ENCODE measurements at places on chromosomes 13 and 19.

- no peak for DNase-seq
These were observed 10.1 kb downstream of the COG3 start for GRCh38 chr13:45474584-45475454.

GRCh38 chr13:40161351-40161810, 505.1 kb downstream of the FOXO1 start:
- DNase-seq = no peak

GRCh38 chr19:29724102-29724641, 9.1 kb upstream of the C19orf12 start:
- DNase-seq = no peak

- no peak for DNase-seq
These were observed 57.8 kb upstream of the ITM2B start for GRCh38 chr13:48175185-48175584.

- DNase-seq = peak; percentile 50
These were observed 1124.2 kb downstream of the SLITRK1 start for GRCh38 chr13:82758044-82758443.

DNA sequence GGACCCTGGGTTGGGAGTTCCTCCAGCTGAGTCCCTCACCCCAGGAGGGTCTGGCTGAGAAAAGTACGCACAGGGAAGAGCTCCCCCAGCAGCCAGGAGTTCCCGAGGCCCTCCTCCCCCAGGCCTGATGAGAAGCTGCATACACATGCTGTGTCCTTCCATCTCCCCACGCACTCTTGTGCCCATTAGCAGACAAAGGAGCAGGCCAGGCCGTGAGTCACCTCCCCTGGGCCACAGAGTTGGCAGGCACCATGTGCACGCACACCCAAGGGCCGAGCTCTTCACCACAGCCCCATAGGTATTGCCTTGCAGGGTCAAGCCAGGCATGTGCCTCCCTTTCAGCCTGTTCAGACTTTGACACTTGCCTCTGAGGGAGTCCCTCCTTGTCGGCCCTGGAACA, 17.5 kb downstream of the MAU2 start:
- no peak for DNase-seq

DNA sequence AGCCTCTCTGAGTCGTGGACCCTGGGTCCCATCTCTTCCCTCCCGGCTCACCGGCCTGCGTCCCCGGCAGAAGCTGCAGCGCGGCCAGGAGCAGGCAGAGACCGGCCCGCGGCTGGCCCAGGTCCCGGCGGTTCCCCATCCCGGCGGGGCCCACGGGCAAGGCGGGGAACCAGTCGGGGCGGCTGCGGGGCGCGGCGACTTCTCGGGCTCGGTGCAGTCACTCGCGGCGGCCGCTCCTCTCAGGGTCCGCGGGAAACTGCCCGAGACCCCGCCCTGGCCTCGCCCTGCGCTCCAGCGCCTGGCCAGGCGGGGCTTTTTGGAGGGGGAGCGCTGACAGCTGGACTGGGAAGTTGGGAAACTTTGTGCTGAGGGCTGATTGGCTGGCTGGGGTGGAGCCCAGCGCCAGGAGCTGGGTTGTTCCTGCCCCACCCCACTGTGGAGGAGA, at the start of gene COL5A3:
Gene COL5A3, minus strand, starts transcription at position 258 of the 445 bp plus-strand sequence. Its CDS starts 119 bp downstream, at position 139.
- DNase-seq = peak; percentile 50

GRCh38 chr19:12035220-12036172, at the start of gene ZNF433:
Gene ZNF433, minus strand, starts transcription at chr19:12035679. Its CDS starts 140 bp downstream, at chr19:12035539.
- DNase-seq = peak; percentile 97

DNA sequence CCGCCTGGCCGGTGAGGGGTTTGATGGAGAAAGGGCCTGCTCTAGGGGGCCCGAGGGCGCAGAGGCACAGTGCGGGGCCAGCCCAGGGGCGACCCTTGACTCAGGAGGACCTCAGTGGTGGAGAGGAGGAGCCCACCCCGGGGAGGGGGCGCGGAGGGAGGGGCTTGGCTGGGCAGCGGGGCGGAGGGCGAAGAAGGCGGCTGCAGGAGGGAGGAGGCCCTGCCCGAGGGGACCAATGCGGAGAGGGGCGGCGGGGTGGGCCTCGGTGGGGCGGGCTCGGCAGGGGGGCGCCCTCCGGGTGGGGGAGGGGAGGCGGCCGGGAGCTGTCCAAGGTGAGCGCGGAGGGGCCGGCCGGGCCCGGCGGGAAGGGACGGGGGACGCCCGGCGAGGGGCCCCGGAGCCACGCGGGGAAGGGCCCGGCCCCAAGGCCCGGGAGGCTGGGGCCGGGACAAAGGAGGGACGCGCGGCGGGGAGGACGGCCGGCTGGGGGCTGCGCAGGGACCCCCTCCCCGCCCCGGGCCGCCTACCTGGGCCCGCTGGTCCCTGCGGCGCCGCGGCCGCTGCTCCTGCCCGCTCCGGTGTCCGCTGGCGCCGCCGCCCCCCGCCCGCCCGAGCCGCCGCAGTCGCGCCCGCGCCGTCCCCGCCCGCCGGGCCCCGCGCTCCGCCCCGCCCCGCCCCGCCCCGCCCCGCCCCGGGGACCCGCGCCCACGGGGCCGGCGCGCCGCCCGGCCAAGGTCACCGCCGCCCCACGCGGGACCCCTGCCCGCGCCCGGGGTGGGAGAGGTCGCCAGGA, at the start of gene DIRAS1:
Gene DIRAS1, minus strand, starts transcription at position 596 of the 793 bp plus-strand sequence. CDS start 3,566 bp downstream, outside the sequence.
- DNase-seq = peak; percentile 91

DNA sequence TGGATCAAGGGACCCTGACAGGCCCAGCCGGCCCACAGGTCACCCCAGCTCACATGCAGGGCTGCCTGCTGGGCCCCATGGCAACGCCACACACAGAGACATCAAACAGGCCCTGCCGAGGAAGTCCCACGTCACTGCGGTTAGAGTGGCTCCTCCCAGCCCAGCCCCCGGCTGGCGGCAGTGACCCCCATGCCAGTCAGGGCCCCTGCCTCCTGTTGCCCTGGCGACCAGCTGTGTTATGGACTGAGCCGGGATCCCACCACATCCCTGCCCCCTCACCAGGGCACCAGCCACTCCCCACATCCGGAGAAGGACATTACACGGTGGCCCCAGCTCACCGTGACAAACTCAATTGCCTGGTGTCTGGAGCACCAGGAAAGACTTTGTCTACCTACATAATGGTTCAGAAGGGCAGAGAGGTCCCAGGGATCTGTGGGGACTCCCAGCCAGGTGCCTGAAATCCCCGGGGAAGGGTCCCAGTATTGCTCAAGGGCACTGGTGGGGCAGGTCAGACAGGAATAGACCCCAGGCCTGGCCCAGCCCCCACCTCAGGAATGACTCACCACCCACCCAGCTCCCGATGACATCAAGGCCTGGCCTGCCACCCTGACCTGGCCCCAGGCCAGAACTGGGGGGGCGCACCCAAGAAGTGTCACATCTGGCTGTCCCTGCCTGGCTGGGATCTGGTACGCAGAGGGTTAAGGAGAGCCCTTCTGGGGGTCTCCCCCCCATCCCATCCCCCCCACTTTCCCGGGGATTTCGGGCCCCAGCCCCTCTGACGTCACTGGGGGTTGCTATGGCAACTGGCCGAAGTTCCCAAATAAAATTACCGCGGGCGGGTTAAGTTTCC, 30.2 kb upstream of the NANOS3 start:
- peak; percentile 82 for DNase-seq

DNA sequence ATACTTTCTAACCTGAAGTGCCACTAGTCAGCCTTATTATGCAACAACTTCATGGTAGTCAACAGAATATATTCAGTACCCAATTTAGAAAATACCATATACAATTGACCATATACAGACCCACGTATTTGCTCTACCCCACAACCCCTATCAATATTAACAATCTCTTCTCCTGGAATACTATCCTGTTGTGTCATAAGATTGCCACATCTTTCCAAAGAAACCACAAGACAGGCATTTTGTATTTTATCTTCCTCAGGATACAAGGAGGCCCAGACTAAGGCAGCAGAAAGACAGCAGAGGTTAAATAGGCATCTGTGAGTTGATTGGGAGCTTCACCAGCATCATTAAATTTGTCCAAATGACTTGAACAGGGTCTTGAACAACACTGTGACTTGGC, 4.5 kb downstream of the SPART start:
- DNase-seq = no peak

DNA sequence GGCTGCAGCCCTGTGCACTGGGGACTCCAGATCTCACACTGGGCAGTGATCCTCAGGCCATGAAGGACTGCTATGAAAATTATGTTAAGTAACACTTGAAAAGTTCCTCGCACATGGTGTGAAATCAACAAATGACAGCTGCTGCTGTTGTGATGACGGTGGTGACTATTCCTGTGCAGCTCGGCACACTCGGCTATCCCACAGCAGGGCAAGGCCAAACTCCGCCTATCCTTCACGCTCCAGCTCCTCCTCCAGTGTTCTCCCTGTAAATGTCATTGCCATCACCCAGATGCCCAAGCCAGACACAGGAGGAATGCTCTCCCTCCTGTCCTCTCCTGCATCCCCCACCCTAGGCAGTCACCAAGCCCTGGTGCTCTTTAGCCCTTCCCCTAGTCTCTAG, 31.3 kb downstream of the GRIK5 start:
- DNase-seq = no peak

DNA sequence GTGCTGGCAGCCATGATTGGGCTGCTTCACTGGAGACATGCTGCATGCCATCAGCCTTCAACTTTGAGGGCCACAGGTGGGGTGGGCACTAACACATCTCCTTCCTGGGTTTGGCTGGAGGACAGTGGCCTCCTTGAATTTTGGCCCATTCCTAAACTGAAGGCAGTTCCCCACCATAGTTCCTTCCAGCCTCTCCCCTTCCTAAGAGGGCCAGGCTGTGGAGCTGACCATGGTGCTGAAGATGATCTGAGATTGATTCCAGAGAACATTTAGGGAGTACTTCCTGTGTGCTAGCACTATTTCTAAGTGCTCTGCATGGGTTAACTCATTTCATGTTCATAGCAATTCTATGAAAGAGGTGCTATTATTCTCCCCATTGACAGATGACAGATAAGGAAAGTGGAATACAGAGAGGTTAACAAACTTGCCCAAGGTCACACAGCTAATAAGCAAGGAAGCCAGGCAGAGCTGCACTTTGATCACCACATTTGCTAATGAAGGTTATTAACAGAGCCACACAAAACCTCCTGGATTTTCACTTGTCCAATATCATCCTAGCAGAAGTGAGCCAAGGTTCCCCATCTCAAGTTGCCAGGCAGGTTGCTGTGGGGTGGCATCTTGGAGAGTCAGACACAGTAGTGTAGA, 175.3 kb downstream of the ZIC5 start:
- no peak for DNase-seq

DNA sequence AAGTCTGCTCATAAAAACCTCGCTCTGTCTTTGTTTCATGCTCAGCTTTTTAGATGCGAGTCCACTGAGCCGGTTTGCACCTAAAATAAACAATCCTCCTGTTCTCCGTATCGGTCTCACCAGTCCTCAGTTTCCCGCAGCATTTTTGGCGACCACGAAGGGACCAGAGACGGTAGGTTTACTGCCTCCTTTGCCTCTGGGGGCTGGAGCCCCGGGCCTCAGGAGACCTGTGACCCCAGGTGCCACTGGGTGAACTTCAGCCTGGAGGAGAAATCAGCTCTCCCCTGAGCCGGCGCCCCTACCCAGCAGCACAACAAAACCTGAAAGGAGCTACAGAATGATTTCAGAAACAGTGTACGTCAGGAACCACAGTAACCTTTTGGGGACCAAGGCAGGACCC, 8.1 kb downstream of the SIGLEC11 start:
- no peak for DNase-seq

DNA sequence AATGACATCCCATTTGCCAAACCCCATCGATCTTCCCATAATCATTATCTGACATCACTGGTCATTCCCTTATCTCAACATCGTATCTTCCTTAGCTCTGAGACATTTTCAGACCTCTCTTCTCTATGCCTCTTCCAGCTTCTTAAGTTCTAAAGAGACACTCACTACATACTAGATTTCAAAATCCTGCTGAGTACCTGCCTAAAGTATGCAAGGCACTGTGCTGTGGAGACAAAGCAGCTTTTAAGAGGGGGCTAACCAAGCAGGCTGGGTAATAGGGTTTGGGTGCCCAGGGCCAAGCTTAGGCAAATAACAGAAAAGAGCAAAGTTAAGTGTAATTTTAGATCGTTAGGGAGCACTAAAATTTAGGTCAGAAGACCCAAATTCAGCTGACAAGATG, 3.4 kb upstream of the POMP start:
- no peak for DNase-seq

DNA sequence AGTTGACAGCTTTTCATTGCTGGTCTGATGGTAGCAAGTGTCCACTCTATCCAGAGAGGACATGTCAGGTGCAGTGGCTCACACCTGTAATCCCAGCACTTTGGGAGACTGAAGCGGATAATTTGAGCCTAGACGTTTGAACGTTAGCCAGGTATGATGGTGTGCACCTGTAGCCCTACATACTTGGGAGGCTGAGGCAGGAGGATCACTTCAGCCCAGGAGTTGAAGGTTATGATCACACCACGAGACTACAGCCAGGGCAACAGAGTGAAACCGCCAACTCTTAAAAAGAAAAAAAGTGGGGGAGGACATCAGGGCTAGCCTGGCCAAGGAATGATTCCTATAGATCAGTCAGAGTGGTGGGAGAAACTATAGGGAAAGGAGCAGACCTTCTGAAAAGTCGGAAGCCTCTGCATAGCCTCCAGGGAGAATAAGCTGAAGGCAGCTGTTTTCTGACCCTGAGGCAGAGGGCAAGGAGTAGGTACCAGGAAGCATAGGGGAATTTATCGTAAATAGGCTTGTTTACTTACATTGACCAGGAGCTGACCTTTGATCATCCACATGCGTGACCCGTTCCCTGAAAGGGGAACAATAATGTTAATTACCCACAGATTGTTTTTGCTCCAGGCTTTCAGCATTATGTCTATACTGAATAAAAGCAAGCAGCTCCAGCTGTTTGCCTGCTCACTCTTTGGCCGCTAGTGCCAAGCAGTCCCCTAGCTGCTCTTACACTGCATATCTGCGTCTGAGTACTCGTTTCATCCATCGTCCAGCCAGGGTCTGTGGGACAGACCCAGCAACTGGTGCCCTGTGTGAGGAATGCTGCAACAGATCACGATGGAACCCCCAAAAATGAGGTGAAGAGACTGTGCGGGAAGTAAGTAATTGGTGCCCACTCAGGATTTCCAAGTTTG, 161.6 kb downstream of the RNF17 start:
- no peak for DNase-seq

DNA sequence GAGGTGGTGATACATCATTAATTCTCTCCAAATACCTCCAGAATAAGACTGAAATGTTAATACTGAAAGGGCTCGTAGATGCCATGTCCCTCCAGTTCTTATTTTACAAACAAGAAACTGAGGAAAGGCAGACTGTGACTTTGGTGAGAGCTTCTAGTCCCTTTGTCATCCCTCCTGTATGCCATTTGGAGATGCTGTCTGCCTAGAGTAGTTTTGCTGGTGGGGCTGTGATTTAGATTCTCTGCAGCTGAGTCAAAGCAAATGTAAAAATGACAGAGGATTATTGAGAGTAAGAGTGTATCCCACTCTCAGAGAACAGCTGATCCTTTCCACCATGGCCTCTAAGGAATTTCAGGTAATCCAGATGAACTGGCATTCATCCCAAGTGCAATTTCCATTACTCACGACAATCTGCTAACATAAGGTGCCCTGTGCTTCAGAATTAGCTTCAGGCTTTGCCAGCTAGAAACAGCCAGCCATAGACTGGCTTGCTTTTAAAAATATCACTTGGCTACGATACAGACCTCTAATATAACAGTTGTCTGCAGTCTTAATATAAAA, 16.8 kb downstream of the PABPC3 start:
- DNase-seq = peak; percentile 48
